ENCODE measurements at places on chromosomes 1 and 21.
A peak's percentile ranks its signal among the peaks of the same experiment; 100 is the strongest.

- peak; percentile 33 for DNase-seq
Measured at GRCh38 chr1:29124366-29125236, 898 bp upstream of the TMEM200B start.

- DNase-seq, result no peak
Measured at GRCh38 chr1:162371611-162372010, 5.0 kb downstream of the SPATA46 start.

DNA sequence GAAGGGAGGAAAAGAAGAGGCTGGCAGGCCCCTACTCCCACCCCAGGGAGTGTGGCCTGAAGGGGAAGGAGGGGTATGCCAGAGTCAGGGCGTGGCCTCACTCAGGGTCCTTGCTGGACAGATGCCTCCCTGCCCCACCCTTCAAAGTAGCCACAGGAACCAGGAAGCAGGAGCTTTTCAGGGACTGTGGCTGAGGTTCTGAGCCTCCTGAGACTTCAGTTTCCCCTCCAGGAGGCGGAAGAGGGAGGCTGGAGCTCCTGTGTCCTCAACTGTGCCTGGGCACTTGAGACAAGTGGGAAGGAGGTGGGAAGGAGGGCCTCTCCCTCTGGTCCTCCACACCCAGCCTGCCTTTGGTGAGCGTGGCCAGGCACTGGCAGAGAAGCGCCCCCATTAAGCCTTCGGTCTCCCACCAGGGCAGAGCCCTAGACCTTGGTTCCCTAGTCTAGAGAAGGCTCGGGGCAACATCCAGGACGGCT, 5.3 kb downstream of the CELSR2 start:
- DNase-seq, result no peak

DNA sequence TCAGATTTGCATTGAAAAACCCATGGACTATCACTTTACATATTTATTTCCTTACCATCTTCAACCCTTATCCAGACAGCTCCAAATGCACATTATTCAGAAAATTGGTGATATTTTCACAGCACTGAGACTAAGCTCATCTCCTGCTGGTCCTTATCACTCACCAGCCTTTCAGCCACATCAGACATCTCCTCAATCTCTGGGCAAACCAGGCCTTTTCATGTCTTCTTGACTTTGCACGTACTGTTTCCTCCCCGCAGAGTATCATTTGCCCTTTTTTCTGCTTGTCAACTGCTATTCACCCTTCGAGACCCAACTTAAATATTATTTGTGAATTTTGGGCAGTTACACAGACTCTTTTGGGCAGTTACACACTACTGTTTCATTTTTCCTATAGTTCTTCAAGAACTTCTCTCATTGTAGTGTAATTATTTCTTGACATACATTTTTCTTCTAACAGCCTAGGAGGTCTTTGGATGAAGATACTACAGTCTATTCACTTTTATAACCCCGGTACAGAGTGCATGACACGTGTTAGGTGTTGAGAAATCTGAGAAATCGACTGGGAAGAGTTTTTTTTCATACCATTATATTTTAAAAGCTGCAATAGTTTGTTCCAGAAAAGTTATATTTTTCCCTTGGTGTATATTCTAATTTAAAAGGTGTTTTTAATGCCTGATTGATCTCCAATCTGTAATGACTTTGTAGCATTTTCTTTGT, 98.0 kb downstream of the FGGY start:
- no peak for DNase-seq

DNA sequence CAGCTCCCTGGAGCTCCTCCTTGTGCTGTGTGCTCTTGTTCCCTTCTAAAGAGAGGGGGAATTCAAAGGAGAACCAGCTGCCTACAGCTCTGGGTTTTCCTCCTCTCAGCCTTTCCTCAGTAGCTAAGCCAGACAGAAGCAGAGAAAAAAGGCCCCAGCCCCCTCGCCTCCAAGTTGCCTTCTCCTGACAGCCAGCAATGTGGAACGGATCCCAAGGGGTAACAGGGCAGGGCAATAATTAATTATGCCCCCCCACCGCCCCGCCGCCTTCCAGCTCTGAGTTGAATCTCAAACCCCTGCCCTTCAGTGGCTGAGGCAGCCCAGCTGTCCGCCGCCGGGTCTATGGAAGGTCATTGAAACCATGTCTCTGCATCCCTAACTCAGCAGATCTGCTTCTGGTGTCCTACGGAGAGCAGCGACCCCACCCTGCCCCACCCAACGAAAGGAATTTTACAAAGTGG, 69.0 kb upstream of the GOLT1A start:
- DNase-seq, result no peak

GRCh38 chr1:192824511-192824910, 15.7 kb downstream of the RGS2 start:
- DNase-seq, result no peak

DNA sequence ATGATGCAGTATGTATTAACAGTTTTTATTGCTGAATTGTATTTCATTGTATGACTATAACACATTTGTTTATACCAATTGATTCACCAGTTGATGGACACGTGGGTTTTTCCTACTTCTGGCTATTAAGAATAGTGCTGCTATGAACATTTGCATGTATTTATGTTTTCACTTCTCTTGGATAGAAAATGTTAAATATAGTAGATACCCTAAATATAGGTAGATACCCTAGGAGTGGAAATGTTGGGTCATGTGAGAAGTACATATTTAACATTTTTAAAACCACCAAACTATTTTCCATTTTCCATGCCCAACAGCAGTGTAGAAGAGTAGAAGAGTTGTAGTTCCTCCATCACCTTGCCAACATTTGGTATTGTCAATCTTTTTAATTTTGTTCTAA, 7.8 kb downstream of the PHTF1 start:
- no peak for DNase-seq

- DNase-seq, result no peak
Measured at GRCh38 chr1:22949822-22950331, 22.8 kb downstream of the LACTBL1 start.
